Tibial nerve (tissue), 4 donors: ENCODE measurements at places on chromosomes 16 and 17. TPM values are rescaled to one million over a fixed set of nuclear protein-coding genes. Genes with fewer than 3 reads are reported as not detected.

GRCh38 chr17:49435671-49436029, 21.0 kb upstream of the PHB1 start:
- no peak for DNase-seq

- DNase-seq: no peak
These were observed 171.4 kb downstream of the ANKFN1 start for GRCh38 chr17:56324676-56325075.

DNA sequence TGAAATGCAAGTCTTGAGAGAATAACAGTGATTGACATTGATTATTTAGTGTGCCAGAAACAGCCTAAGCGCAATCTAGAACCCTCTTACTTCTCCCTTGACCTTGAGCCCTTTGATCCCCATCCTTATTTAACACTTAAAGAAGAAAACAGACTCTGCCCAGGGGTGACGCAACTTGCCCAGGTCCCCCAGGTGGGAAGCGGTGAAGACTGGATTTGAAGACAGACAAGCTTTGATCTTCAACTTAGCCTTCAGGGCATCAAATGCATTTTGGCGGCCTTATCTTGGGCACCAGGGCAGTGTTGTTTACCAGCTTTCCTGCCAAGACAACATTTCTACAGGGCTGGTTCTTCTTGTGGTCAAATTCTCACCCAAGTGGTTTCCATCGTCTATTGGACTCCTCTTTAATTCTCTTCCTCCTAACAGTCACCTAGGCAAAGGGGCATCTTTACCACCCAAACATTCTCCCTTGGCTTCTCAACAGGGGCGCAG, 8.9 kb upstream of the CIITA start:
- no peak for DNase-seq

- no peak for DNase-seq
These were observed at the start of gene IKZF3 for GRCh38 chr17:39863918-39864746. Gene IKZF3, minus strand, starts transcription at chr17:39864312. Its CDS starts 186 bp downstream, at chr17:39864126.

The ACE gene
- total RNA-seq: 19.4 TPM
